NCI-H1930 (cell line): ENCODE measurements at places on chromosomes 5 and 9.

- no peak for DNase-seq
These were observed 86.6 kb downstream of the NTRK2 start for GRCh38 chr9:84756171-84756570.

DNA sequence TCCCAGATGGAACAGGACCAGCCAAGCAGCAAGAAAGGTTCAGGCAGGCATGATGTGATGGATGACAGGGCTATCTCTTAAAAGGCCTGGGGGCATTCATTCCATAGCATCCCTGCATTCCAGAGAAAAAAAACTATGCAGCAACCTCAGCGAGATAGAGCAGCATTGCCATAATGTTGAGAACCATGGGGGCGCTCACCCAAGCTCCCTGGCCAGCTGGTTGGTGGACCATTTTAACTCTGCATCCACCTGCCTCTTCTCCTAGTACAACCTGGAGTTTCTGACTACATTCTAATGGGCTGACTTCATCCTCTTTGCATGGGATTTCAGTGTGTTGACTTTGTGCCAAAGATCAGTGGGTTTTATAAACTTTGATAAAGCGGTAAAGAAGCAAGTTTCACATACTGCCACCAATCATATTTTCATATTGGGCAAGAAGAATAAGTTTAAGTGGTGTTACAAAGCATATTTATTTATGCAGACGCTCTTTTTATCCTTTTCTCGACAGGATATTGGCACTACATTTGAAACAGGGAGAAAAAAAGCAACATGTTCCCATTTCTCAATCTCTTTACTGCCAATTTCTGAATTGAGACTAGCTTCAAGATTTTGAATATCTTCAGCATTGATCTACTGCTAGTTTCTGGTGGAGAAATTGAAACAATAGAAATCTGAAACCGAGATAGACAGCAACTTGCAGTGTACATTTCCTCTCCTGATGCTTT lies 378.3 kb upstream of the WWC1 start:
- no peak for DNase-seq

DNA sequence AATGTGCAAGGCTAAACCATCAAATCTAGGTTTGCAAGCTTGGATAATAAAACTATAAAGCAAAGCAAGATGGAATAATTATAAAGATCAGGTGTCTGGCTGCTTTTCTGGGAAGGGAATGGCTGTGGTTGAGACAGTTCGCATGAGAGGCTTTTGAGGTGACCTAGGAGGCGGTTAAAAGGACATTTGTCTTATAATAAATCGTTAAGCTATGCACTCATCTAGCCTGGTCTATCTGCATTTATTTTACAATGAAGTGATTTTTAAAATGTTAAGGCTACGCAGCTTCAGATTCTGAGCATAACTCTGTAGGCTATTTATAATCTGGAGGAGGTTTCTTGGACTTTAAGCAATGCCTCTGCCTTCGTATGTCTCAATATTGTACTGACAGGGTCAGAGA lies 29.4 kb upstream of the MAN2A1 start:
- DNase-seq: no peak

- DNase-seq: no peak
These were observed 509.8 kb downstream of the CSNK1G3 start for GRCh38 chr5:124021776-124022175.

DNA sequence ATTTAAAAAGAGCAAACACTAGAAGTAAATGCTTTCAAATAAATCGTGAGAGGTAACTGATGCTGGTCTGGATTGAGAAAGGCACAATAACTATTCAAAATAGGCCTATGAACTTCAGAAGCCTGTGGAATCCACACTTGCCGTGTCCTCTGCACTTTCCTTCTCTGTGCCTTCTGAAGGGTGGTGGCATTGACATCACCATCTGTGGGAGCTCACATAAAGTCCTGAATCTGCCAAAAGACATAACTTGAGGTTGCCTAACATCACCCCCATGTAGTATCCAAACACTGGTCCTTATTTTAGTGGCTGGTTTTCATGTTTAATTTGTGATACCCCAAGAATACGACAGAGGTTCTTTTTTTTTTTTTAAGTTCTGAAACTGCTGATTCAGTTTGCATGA lies 59.8 kb downstream of the IRF1 start:
- no peak for DNase-seq

DNA sequence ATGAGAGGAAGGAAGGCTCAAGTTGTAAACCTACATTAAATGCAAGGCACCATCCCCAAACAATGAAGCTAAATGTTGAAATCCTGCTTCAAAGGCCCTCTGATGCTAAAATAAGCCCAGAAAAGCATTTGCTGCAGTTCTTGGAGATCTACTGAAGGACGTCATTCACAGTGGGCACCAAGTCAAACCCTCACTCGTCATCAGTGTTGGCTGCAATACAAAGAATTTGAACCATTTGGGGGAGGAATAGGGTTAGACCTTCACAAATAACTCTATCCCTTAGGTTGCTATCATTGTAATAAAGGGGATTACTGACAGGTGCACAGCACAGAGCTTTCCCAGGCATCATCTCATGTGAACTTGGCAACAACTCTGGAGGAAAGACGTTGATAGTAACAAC lies 9.3 kb upstream of the MEGF9 start:
- no peak for DNase-seq

GRCh38 chr5:65213921-65214525 lies 267.7 kb downstream of the ADAMTS6 start:
- no peak for DNase-seq
